ENCODE measurements at places on chromosomes 1 and 21.

DNA sequence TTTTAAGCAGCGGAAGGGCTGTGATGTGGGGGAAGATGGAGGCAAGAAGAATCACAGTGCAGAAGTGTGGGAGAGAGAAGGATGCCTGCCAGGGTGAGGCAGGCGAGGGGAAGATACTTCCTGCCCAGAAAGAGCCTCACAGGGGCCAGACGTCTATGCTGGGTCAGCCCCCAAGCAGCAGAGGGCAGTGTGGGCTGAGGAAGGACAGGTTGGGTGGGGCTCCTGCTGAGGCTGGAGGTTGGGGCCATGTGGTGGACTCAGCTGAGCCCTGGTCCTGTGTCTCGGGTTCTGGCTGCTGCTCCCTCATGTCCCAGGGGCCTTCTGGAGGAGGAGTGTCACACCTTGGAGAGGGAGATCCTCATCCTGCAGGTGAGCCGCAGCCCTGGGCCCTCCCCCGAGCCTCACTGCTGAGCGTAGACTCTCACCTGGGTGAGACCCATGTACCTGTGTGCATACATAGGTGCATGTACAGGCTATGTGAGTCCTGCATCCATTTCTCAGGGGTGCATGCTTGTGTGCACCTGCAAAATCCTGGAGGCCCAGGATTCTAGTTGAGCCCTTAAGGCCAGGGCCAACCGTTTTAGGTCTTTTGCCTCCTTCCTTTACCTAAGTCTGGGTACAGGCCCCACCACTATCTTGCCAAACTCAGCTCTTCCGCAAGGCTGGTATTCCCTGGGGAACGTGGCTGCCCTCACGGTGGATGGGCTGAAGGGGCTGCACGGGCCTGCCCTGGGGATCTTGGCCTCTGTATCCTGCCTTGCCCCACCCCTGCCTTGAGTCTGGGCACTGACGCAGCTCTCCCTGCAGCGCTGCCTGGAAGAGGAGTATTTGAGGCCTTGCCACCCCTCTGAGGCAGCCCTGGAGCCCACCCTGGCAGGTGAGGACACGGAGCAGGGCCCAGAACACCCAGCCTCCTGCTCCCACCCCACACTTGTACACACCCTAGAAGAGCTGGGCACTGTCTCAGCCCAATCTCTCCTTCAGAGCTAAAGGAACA, 3.7 kb downstream of the CCDC24 start:
- no peak for DNase-seq

- no peak for DNase-seq
Measured at GRCh38 chr1:168637350-168637991, 61.1 kb downstream of the XCL1 start.

- DNase-seq = no peak
Measured at GRCh38 chr1:167486090-167486824, 32.1 kb downstream of the CD247 start.

GRCh38 chr21:17454315-17455027, 58.4 kb upstream of the CXADR start:
- no peak for DNase-seq

GRCh38 chr1:20949871-20950590, 162.9 kb upstream of the HP1BP3 start:
- DNase-seq = no peak

GRCh38 chr1:200974711-200975110, 48.8 kb downstream of the KIF21B start:
- DNase-seq = no peak

GRCh38 chr1:161313554-161314200, 504 bp upstream of the SDHC start:
- no peak for DNase-seq

- DNase-seq = no peak
Measured at GRCh38 chr1:162003061-162003829, 20.4 kb downstream of the OLFML2B start.

DNA sequence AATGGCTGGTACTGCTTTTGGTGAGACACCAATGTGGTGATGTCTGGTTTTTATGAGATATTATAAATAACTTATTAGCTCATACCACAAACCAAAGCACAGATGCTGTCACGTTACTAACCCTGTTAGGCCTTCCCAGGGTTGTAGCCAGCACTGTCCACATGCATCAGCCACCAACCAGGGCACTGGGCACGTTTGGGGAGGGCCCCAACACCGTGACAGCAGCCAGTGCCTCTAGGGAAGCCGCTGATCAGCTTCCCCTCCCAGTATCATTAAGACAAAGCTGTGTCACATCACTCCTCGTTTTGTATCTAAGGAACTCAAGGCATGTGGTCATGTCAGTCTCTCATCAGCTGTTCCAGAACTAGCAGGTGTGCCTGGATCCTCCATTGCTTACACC, 13.9 kb downstream of the URB1 start:
- no peak for DNase-seq

- DNase-seq = no peak
Measured at GRCh38 chr1:184643661-184644060, 111.0 kb downstream of the EDEM3 start.

GRCh38 chr1:93615582-93616150, 66.0 kb downstream of the BCAR3 start:
- DNase-seq = no peak

- DNase-seq = no peak
Measured at GRCh38 chr1:75506976-75507375, 103.9 kb downstream of the SLC44A5 start.

DNA sequence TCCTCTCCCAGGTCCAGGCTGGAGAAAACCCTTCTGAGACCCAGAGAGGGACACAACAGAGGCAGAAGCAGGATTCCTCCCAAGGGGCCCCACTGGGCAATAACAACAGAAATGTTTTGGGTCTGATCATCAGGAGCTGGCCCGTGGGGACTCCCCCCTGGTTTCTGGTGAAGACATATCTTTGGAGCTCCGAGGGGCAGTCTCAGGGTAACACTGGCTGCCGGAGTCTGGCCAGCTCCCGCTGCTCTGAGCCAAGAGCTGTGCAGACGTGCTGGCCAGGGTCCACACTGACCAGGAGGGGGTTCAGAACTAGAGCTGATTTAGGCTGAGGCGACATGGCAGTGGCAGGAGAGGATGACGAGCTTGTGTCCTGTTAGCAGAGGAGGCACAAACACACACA, 13.1 kb downstream of the ECE1 start:
- DNase-seq = no peak

- no peak for DNase-seq
Measured at GRCh38 chr1:110243574-110243973, 33.5 kb downstream of the KCNC4 start.

- DNase-seq = no peak
Measured at GRCh38 chr1:45617618-45618017, 6.2 kb downstream of the CCDC17 start.

GRCh38 chr1:84078108-84078841, 65.8 kb upstream of the PRKACB start:
- DNase-seq = no peak

- DNase-seq = no peak
Measured at GRCh38 chr1:32060914-32061313, 11.8 kb upstream of the TMEM39B start.

- DNase-seq = no peak
Measured at GRCh38 chr1:19240673-19241538, 10.4 kb downstream of the EMC1 start.

GRCh38 chr1:24036088-24036487, 56.0 kb upstream of the SRSF10 start:
- DNase-seq = no peak

- DNase-seq = no peak
Measured at GRCh38 chr21:43919871-43920801, 55.1 kb downstream of the AGPAT3 start.

DNA sequence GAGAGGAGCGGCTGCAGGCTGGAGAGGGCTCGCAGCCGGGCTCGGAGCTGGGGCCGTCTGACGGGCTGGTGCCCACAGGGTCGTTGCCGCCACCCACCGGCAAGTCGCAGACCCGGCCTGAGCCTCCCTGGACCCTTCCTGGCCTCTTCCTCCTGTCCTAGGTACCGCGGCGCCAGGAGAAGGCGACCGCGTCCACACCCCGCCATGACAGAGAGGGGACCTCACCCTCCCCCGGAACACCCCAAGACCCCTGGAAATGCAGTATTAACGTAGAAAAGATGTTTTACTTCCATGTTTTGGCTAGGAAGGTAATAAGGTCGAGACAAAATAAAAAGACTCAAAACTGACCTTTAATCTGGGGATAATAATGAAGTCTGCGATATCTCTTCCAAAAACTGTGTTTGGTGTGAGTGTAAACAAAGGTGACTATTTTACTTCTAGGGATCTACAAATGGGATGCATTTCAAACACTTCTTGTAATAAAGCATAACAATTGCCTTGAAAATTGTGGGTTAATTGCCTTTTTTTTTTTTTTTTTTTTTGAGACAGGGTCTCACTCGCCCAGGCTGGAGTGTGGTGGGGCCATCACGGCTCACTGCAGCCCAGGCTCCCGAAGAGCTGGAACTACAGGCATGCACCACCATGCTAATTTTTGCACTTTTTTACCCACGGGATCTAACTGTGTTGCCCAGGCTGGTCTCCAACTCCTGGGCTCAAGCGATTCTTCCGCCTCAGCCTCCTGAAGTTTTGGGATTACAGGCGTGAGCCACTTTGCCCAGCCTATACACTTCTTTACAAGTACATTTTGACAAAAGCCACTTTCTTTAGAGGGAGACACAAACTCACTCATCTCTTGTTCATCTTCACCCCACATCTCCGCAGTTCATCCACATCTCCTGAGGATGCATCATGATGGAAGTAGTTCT, 838 bp upstream of the RSRP1 start:
- no peak for DNase-seq

DNA sequence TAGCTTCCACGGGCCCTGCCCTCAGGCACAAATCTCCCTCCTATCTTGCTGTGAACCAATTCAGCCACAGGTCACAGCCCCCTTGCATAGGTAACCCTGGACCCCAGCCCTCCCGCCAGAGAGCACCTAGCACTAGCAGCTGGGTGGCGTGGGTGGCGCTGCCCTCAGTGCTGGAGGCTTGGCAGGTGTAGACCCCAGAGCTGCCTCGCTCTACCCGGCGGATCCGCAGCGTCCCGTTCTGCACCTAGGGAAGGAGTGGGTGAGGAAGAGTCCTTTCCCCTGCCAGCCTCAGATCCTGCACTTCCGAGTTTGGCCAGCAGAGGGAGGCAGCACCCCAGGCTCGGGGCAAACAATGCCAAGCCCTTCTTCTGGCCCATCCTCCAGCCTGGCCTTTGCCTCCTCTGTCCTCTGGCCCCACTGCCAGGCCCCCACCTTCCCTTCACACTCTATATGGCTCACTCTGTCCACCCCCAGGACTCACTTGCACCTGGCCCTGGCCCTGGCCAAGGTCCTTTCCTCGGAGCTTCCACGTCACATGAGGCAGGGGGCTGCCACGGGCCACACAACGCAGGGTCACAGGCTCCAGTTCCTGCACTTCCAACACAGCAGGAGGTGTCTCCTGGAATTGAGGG, 9.0 kb downstream of the IGSF9 start:
- DNase-seq = peak; percentile 62

GRCh38 chr1:181601186-181601950, 118.1 kb downstream of the CACNA1E start:
- no peak for DNase-seq

DNA sequence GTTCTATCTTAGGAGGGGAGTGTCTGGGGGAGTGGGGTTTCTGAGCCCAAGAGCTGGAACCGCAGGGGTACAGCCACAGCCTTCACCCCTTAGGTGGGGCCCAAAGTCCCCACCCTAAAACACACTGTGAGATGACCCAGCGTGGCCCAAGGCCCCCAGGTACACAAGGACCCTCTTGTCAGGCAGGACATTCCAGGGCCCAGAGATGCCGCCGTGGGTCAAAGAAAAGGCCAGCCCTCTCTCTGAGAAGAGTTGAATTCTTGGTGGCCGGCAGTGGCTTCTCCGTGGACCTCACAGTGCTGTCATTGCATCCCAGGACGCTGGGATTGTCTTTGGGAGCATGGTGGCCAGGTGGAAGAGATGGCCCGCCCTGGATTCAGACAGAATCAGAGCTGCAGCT, 176.3 kb upstream of the C1orf174 start:
- no peak for DNase-seq

- no peak for DNase-seq
Measured at GRCh38 chr21:41133874-41134522, 34.0 kb upstream of the BACE2 start.

DNA sequence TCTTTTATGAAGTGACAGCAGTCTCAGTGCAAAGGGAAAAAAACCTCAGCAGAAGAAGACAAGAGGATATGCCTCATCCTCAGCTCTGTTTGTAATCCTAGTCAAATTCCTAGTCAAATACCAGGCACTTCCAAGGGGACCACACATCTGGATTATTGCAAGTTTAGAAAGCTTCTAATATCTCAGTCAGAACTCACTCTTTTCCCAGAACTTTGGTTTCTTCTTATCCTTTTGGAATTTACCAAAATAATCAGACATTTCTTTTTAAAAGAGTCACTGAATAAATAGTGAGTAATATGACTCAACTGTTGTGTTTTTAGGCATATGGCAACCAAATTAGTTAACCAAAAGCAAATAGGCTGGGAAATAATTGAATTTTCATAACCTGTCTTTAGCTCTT, 47.8 kb downstream of the PRRX1 start:
- no peak for DNase-seq
